Activated naive CD4-positive, alpha-beta T cell treated with anti-CD3 and anti-CD28 coated beads, Interleukin-2, amount 10 ng/mL, durations not matched to agents 7 days and 5 days (primary cell): ENCODE measurements at places on chromosomes 7 and 10.

GRCh38 chr10:18473424-18474117, 177.8 kb downstream of the NSUN6 start:
- H3K4me1 ChIP-seq, result peaks cover 5% of the 10 kb centered on the region
- no peak overlapping the region for H3K27ac ChIP-seq
- no peaks in the 10 kb centered on the region for H3K27me3 ChIP-seq
- no peak overlapping the region for H3K4me3 ChIP-seq
- DNase-seq, result no peak
- no peaks in the 10 kb centered on the region for H3K36me3 ChIP-seq

DNA sequence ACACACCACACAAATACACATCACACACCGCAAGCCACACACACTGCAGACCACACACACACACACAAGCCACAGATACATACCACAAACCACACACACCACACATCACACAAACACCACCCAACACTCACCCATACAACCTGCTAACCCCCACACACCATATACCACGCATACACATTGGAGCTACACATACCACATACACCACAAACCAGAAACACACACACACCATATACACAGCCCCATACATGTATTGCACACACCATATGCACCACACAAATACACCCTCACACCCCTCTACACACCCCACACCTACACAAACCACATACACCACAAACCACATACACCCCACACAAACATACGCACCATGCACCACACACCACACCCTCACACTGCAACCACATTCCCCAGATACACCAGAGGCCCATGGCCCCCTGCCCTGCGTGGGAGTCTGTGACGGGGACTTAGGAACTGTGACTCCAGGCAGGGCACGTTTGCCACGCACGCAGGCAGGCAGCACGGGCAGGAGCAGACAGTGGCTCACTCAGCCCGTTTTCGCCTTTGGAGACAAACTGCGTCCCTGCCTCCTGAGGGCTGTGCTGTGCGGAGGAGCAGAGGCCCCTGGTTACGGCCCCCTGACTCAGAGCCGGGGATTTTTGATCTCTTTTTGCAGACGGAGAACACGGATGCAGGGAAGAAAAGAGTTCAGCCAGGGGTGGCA, 52.6 kb downstream of the TMEM209 start:
- H3K4me1 ChIP-seq, result no peaks in the 10 kb centered on the region
- DNase-seq, result no peak
- peaks cover 1% of the 10 kb centered on the region for H3K36me3 ChIP-seq

DNA sequence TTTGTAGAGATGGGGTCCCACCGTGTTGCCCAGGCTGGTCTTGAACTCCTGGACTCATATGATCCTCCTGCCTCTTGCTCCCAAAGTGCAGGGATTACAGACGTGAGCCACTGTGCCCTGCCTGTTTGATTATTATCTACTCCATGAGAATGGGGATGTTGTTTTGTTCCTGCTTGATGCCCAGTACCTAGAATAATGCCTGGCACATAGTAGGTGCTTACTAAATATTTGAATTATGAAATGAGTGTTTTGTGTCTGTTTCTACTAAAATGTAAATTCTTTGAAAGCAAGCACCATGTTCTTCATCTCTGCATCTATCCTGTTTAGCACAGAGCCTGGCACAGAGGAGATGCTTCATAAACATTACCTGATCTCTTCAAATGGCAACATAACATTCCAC, 40.9 kb downstream of the ZNF783 start:
- no peak overlapping the region for H3K27ac ChIP-seq
- H3K36me3 ChIP-seq, result no peaks in the 10 kb centered on the region
- no peak for DNase-seq
- H3K27me3 ChIP-seq, result peaks cover 16% of the 10 kb centered on the region

DNA sequence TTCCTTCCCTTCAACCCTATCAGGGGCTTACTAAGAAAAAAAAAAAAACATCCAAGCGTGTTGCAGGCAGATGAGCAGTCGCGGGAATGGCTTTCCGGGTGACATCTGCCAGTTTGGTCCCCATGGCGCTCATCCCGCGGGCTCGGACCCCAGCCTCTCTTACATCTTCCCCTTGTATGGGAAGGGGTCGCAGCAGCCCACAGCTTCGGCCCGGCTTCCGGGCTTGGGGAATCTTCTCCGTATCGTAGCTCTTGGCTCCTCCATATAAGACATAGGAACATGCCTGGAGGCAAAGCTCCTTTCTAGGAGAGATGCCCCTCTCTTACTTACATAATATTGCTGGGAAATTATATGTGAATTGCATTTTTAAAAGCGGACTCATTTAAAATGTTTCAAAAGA, 99.5 kb downstream of the CUX1 start:
- no peaks in the 10 kb centered on the region for H3K36me3 ChIP-seq
- no peaks in the 10 kb centered on the region for H3K4me1 ChIP-seq
- DNase-seq, result no peak
- no peaks in the 10 kb centered on the region for H3K27me3 ChIP-seq

GRCh38 chr7:129202058-129202777, 13.8 kb downstream of the SMO start:
- H3K27me3 ChIP-seq, result peaks cover 11% of the 10 kb centered on the region
- no peak overlapping the region for H3K4me3 ChIP-seq
- H3K27ac ChIP-seq, result no peak overlapping the region

DNA sequence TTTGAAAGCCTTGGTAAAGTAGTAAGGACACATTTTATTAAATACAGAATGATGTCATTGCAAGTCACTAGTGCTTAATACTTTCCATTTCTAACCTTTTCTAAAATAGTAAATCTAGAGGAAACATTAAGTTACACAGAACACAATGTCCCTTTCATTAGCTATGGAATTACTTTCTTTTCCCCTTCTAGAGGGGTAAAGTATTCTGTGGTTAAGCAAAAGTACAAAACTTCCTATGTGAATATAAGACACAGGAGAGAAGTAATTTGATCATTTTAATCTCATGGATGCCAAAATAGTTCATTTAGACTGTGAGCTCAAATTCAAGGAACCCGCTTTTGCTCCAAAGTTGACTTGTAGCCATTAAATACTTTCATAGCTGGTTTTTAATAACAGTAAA, 49.8 kb downstream of the SEMA3E start:
- H3K27me3 ChIP-seq, result no peaks in the 10 kb centered on the region
- no peak overlapping the region for H3K27ac ChIP-seq
- H3K4me1 ChIP-seq, result no peaks in the 10 kb centered on the region
- H3K4me3 ChIP-seq, result no peak overlapping the region

DNA sequence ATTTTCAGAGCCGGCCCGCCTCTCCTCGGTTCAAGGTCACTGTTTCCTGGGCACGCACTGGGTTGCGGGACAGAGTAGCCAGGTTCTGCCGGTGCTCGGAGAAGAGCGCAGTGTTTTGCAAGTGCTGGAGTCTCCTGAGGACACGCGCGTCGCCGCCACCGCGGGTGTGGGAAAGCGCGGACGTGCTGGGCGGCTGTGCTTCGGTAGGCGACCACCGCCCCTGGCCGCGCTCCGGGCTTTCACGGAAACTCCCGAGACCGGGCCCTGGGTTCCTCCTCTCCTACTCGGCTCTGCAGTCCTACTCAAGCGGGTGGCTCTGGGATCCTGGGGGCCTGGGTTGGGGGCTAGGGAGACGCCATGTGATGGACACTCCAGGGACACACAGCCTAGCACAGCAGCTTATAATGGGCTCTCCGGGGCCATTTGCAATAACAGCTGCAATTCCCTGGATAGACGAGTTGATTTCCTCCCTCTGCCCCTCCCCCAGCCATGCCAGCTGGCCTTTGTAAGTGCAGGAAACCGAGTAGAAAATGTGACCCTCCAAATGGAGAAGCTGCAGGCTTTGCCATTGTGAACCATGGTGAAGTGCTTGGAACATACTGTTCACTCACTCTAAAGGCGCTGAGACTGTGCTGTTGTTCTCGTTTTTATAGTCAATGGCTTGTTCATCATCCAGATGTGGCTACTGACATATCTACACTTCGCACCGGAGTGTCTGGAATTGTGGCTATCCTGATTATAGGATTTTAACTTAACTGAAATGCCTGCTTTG, 2.1 kb downstream of the FRAT1 start:
- peaks cover 20% of the 10 kb centered on the region for H3K27me3 ChIP-seq
- H3K4me1 ChIP-seq, result peaks cover 30% of the 10 kb centered on the region
- H3K27ac ChIP-seq, result peak overlapping the region; percentile 91
- peak overlapping the region; percentile 81 for H3K4me3 ChIP-seq

GRCh38 chr10:122878799-122879338, 512 bp downstream of the FAM24B start:
- H3K4me1 ChIP-seq, result peaks cover 38% of the 10 kb centered on the region
- DNase-seq, result no peak
- H3K27me3 ChIP-seq, result peaks cover 5% of the 10 kb centered on the region
- peak overlapping the region; percentile 92 for H3K27ac ChIP-seq
- H3K4me3 ChIP-seq, result peak overlapping the region; percentile 78
- peaks cover 26% of the 10 kb centered on the region for H3K36me3 ChIP-seq

DNA sequence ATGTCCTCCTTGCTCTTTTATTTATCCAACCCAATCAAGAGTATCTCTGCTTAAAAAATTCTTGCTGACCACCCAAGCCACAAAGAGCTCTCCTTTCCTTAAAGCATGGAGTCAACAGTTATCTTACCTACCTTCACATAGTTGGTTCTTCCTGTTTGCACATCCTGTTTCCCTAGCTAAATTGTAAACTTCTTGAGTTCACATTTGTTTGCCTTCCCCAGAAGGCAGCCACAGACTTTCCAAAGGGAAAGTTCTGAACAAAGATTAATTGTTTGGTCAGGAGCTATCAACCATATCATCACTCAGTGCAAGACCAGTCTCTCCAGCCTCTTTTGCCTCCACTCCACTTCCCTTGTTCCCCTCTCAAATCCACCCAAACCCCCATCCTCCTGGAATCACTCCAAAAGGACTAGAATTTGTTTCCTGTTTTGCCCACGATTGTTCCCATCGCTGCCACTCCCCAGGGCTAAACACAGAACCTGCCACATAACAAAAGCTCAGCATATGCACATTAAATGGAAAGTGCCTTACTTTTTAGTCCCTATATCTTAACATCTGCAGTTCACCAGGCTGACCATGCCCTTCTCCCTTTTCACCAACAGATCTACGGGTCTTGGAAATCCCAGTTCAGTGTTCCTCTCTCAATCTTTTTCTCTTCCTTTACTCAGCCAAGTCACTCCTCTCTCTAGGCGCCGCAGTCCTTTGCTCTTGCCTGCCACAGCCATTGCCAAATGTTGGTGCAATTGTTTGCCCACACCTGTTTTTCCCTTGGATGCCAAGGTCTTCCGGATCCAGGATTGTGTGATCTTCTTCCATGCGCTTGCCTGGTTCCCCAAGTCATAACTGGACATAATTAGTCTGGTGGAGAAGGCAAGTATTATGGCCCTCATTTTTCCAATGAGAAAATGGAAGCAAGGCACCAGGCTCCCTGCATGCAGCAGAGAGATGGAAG, 265.5 kb downstream of the KCNMA1 start:
- H3K36me3 ChIP-seq, result no peaks in the 10 kb centered on the region
- H3K4me3 ChIP-seq, result no peak overlapping the region
- no peaks in the 10 kb centered on the region for H3K4me1 ChIP-seq
- DNase-seq, result no peak
- no peak overlapping the region for H3K27ac ChIP-seq

- peaks cover 22% of the 10 kb centered on the region for H3K4me1 ChIP-seq
- H3K36me3 ChIP-seq, result no peaks in the 10 kb centered on the region
- no peak overlapping the region for H3K4me3 ChIP-seq
- no peak overlapping the region for H3K27ac ChIP-seq
Observed at GRCh38 chr7:23353172-23353571, 54.0 kb downstream of the MALSU1 start.

GRCh38 chr7:115722302-115722977, 308.1 kb downstream of the TFEC start:
- H3K4me3 ChIP-seq, result no peak overlapping the region
- no peak for DNase-seq
- H3K27ac ChIP-seq, result no peak overlapping the region
- peaks cover 3% of the 10 kb centered on the region for H3K27me3 ChIP-seq

GRCh38 chr10:78337646-78338391, 304.2 kb downstream of the RPS24 start:
- peak; percentile 15 for DNase-seq
- H3K4me1 ChIP-seq, result no peaks in the 10 kb centered on the region
- no peak overlapping the region for H3K4me3 ChIP-seq
- H3K36me3 ChIP-seq, result no peaks in the 10 kb centered on the region
- H3K27ac ChIP-seq, result no peak overlapping the region
